ENCODE measurements at places on chromosomes 4 and X. TPM values are rescaled to one million over a fixed set of nuclear protein-coding genes. Genes with fewer than 3 reads are reported as not detected.

The FHDC1 gene
- total RNA-seq: 0.27 TPM

The CAPN6 gene
- total RNA-seq: 0.05 TPM

The DCAF12L1 gene
- total RNA-seq: not detected

The NPY5R gene
- total RNA-seq: not detected

The UBE2D3 gene
- total RNA-seq: 261 TPM

The RHOXF2B gene
- not detected for total RNA-seq

The TBC1D19 gene
- total RNA-seq: 8.8 TPM

The CD38 gene
- total RNA-seq: 2.2 TPM

The ODAM gene
- not detected for total RNA-seq

The FAAH2 gene
- 0.24 TPM for total RNA-seq

The UGT2B15 gene
- not detected for total RNA-seq

The SPRY1 gene
- total RNA-seq: 37.0 TPM

The CXCL1 gene
- 1.3 TPM for total RNA-seq

The SMR3B gene
- total RNA-seq: not detected

The COL25A1 gene
- 0.73 TPM for total RNA-seq

The CT45A9 gene
- not detected for total RNA-seq

The PLS3 gene
- 44.7 TPM for total RNA-seq

The CENPVL1 gene
- not detected for total RNA-seq

The NRK gene
- 2.1 TPM for total RNA-seq

The MAGEA2 gene
- not detected for total RNA-seq

The TMPRSS11D gene
- not detected for total RNA-seq

The CT45A2 gene
- total RNA-seq: not detected

The TMEM47 gene
- 32.9 TPM for total RNA-seq

The ZNF711 gene
- total RNA-seq: 0.27 TPM

The PABPC4L gene
- 0.60 TPM for total RNA-seq

The CSN1S1 gene
- not detected for total RNA-seq

The ENPEP gene
- total RNA-seq: 4.1 TPM

The ZNF280C gene
- 1.5 TPM for total RNA-seq

The MAPK10 gene
- 4.1 TPM for total RNA-seq

The DDX53 gene
- total RNA-seq: not detected

The SRD5A3 gene
- total RNA-seq: 9.5 TPM

The KLHL13 gene
- total RNA-seq: 6.0 TPM

The DMRTC1 gene
- not detected for total RNA-seq

The BANK1 gene
- 0.35 TPM for total RNA-seq

The IL2 gene
- not detected for total RNA-seq

The GAGE12F gene
- not detected for total RNA-seq

The PDE6B gene
- 1.7 TPM for total RNA-seq

The SPANXA1 gene
- not detected for total RNA-seq

The KDM5C gene
- 28.1 TPM for total RNA-seq
